ENCODE measurements at places on chromosomes 2 and 18.
A peak's percentile ranks its signal among the peaks of the same experiment; 100 is the strongest.

GRCh38 chr2:125667630-125668029 is 988.3 kb upstream of the GYPC start:
- DNase-seq: no peak

DNA sequence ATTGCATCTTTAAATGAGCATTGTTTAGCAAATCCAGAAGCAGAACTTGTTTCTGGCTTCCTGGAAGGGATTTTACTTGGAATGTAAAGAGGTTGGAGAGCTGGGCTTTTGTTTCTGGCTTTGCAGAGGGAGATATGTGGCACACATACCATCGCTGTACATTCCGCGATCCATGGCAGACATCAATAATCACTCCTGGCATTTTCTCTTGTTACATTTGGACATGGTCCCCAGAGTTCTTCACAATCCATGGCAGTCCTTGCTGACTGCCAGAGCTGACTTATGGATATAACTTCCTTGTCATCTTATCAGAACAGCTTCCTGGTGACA is 445.6 kb upstream of the SPRED2 start:
- no peak for DNase-seq

GRCh38 chr2:222304737-222305515 is 6.1 kb upstream of the PAX3 start:
- DNase-seq: no peak

- no peak for DNase-seq
Measured at GRCh38 chr2:144402251-144402650, 117.7 kb downstream of the ZEB2 start.

GRCh38 chr18:11953113-11953512 is 28.2 kb upstream of the IMPA2 start:
- no peak for DNase-seq

GRCh38 chr18:77254711-77255405 is 5.2 kb downstream of the GALR1 start:
- no peak for DNase-seq

- DNase-seq: no peak
Measured at GRCh38 chr2:16481351-16481750, 184.3 kb downstream of the CYRIA start.

- DNase-seq: peak; percentile 56
Measured at GRCh38 chr2:227407591-227408151, 19.9 kb upstream of the SCYGR1 start.

DNA sequence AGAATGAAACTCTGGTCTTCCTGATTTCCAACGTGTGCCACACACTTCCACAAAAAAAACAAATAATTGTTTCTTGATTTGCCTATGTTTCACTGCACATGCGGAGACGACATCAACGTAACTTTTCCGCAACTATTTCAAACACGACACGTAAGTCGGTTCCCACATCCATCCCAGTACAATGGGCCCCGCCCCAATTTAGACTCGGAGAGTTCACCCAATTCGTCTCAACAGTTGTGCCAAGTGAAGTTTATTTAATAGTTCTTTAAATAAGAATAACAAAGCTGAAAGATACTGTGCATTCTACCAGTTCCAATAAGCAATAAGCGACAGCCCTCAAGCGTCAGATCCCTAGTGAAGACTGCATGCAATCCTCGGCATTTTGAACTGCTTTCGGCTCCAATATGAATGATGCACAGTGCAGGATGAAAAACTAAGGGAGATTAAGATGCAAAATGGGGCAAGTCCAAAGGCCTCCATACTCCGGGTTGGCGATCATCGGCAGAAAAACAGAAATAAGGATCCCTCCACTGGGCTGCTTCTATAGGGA is 664 bp downstream of the CCT4 start:
- no peak for DNase-seq

- DNase-seq: no peak
Measured at GRCh38 chr18:49985236-49985635, 171.9 kb upstream of the ACAA2 start.

GRCh38 chr2:230891509-230891908 is 26.8 kb downstream of the ITM2C start:
- no peak for DNase-seq

DNA sequence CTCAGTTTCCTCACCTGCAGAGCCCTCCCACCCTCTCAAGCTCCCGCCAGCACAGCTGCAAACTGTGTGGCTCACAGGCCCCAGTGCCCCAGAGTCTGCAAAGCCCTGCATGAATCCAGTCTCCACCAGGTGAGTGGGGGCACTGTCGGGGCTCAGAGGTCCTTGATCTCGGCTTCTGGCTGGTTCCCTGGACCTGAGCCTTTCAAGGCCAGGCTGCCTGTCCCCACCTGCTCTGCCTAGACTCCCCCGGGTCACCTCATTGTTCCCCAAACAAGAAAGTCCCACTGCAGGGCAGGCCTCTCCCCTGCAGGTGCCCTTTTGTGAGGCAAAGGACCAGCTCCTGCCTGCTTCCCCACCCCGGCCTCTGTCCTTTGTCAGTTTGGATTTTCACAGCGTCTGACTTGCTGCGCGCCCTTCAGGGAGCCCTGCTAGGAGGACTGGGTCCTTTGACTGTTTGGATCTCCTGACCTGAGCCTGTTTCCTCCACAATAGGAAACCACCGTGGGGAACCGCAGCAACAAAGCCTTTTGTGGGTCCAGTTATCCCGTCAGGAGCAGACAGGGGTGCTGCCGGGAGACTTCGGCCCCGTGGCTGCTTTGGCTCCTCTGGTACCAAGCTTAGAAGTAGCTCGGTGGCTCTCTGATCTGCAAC is 200.5 kb upstream of the HDAC4 start:
- DNase-seq: no peak

DNA sequence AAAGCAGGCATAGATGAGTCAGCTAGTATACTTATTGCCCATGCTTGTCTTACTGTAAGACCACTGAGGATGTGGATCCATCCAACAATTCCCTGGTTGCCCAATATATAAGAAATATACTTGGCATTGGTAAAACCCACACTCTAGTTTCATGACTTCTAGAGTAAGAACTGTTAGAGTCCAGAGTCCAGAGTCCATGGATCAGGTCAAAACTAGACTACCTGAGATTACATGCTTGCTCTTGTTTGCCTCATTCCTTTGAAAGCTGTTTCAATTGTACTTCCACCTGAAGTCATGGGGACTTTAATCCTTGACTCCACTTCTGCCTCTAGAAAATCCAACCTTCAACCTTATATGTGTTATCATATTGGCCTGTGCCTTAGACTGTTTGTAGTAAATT is 707.6 kb upstream of the FAM98A start:
- no peak for DNase-seq

DNA sequence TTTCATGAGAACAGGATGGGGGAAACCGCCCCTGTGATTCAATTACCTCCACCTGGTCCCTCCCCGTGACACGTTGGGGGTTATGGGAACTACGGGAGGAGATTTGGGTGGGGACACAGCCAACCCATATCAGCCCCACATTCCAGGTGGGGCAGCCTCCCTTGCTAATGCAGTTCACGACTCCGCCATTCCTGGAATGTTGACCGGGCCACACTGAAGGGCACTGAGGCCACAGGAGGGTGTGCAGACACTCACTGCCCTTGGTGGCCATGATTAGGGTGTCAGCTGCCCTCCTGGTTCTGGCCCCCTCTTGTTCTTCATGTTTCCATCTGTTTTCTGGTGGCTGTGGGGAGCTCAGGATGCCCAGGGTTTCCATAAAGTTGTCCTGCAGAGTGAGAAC is 176.3 kb downstream of the TWIST2 start:
- DNase-seq: no peak

DNA sequence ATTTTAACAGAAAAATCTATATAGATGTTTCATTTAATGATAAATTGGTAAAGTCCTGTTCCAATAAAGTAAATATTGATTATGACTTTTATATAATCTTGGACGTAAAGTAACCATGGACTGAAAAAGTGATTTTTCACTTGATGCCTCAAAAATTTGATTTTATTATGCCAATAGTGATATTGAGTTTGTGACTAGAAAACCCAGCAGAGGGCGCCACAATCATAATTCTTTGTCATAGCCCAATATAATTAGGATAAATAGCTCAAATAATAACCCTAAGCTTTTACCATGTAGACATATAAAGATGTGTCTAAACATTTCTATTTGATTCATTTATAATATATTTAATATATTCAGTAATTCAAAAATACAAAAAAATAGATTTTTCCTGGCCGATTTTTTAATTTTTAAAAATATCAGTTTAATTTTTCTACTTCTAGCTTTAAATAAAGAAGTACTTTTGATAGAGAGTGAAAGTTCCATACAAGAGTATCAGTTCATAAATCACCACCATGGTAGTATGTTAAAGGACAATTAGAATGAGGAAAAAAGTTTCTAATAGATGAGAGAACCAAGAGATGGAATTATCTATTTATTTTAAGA is 30.7 kb downstream of the CAMKMT start:
- DNase-seq: no peak

DNA sequence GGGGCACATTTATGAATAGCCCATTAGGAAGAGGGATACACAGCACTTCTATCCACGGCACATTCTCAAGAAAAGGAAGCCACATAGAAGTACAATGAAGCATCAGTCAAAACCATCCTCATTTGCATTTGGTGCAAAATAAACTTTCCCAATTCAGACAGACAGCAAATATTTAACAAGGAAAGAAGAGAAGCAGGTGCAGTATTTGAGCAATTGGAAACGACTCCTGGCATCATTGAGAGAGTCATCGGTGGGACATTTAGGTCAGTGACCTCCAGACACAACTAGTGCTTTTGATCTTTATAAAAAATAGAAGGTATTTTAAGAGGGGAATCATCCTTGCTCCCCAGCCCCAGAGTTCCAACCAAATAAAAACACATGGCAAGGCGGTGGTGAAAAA is 118.0 kb downstream of the MREG start:
- no peak for DNase-seq

DNA sequence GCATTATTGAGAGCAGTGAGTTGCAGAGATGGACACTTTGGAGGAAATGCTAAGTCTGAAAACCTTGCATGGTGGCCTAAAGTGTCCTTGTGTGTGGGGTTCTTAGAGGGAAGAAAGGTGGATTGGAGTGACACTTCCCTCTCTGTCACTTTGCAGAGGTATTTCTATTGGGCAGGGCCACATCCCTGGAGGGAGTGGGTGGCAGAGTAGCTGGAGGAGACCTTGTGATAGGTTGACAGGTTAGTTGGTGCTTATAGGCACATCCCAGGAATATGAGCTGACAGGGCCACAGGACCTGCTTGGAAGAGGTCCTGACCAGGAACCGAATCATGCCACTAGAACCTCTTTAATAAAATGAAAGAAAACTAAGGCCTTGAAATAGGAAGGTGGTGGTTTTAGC is 972 bp upstream of the IGFBP5 start:
- DNase-seq: no peak

- no peak for DNase-seq
Measured at GRCh38 chr2:241050624-241051577, 51.2 kb downstream of the MTERF4 start.

DNA sequence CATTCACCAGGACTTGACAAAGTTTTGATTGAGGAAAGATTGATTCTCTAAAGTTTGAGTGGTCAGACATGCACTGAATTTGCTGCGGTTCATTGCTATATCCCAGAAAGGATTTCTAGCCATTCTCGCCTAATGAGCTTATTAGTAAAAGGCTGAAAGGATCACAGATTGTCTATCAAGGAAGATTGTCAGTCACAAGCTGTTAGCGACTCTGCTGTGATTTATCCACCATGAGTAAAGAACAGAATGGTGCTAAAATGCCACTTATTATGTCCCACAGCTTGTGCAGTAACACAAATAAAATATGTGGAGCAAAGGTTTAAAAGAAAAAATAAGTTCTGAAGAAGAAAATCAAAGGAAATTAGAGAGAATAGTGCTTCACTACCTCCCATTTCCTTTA is 701.2 kb upstream of the CDH7 start:
- DNase-seq: no peak

GRCh38 chr2:31255911-31256571 is 22.1 kb downstream of the EHD3 start:
- no peak for DNase-seq

DNA sequence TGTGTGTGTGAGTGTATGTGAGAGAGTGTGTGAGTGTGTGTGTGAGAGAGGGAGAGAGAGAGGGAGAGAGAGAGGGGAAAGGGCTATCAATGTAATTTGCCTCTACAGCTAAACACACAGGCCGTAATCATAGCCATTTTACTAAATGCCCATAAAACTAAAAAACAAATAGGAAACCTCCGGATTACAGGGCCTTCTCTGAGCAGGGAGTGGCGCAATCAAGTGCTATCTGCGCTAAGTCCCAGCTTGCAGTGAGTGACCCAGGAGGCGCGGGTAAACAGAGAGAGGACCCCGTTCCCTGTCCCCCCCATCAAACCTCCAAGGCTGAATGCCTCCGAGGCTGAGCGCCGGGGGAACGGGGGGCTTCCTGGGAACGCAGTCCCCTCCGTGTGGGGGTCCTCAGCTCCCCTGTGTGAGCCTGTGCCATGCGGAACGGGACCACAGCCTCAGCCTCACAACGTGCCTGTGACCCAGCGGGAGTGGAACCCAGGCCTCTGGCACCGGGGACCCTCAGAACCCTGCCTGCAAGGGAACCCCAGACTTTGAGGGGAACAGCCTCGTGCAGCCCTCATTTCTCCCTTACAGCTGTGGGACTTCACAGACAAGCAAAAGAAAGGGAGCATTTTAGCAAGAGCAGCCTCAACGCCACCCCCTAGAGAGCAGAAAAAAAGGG is 54.7 kb upstream of the ID2 start:
- peak; percentile 84 for DNase-seq

All from HuH-7 (cell line).